HFFc6 (cell line): ENCODE measurements at places on chromosomes 11 and 22. TPM values are rescaled to one million over a fixed set of nuclear protein-coding genes. Genes with fewer than 3 reads are reported as not detected.

- no peaks in the 10 kb centered on the region for H3K36me3 ChIP-seq
- H3K27ac ChIP-seq = no peak overlapping the region
- peaks cover 23% of the 10 kb centered on the region for H3K27me3 ChIP-seq
- peak; percentile 52 for DNase-seq
- H3K4me1 ChIP-seq = peaks cover 8% of the 10 kb centered on the region
- H3K4me3 ChIP-seq = no peak overlapping the region
Measured at GRCh38 chr22:36853407-36854099, 7.3 kb upstream of the NCF4 start.

GRCh38 chr11:69213964-69214363, 58.2 kb downstream of the SMIM38 start:
- peaks cover 14% of the 10 kb centered on the region for H3K4me1 ChIP-seq
- H3K4me3 ChIP-seq = no peak overlapping the region
- H3K36me3 ChIP-seq = no peaks in the 10 kb centered on the region
- no peak for DNase-seq
- H3K27ac ChIP-seq = no peak overlapping the region

- 0 out of 2 replicates have a peak, but pooled peaks cover 4% of the 10 kb centered on the region for H3K36me3 ChIP-seq
- DNase-seq = no peak
- H3K4me3 ChIP-seq = no peak overlapping the region
Measured at GRCh38 chr11:133712051-133712560, 133.2 kb downstream of the SPATA19 start.

GRCh38 chr11:116171271-116172140, 601.3 kb downstream of the BUD13 start:
- no peaks in the 10 kb centered on the region; the same call in 1 of the 2 replicates for H3K27me3 ChIP-seq
- H3K4me1 ChIP-seq = no peaks in the 10 kb centered on the region
- no peak overlapping the region for H3K4me3 ChIP-seq
- no peak overlapping the region for H3K27ac ChIP-seq
- H3K36me3 ChIP-seq = no peaks in the 10 kb centered on the region

- peak overlapping the region; percentile 96 for H3K27ac ChIP-seq
- peaks cover 15% of the 10 kb centered on the region for H3K36me3 ChIP-seq
- no peaks in the 10 kb centered on the region for H3K27me3 ChIP-seq
Measured at GRCh38 chr22:43066844-43067385, 22.3 kb downstream of the TTLL1 start.

TMEM138 gene
- 46.7 to 63.1 TPM (median 52.3 TPM) in 3 replicates for total RNA-seq

DBX1 gene
- not detected in 2 replicates for total RNA-seq

ALKBH3 gene
- total RNA-seq = 26.7 to 35.9 TPM (median 32.9 TPM) in 3 replicates

PKDREJ gene
- total RNA-seq = not detected in 2 replicates
